Sigmoid colon (tissue), 7 donors: ENCODE measurements at places on chromosomes 3 and 15.

- no peak for DNase-seq
Measured at GRCh38 chr3:25460751-25461150, 32.7 kb downstream of the RARB start.

GRCh38 chr3:170739410-170739809 is 130.6 kb downstream of the RPL22L1 start:
- DNase-seq, result no peak

- no peak for DNase-seq
Measured at GRCh38 chr3:8555113-8555661, 53.6 kb downstream of the LMCD1 start.

DNA sequence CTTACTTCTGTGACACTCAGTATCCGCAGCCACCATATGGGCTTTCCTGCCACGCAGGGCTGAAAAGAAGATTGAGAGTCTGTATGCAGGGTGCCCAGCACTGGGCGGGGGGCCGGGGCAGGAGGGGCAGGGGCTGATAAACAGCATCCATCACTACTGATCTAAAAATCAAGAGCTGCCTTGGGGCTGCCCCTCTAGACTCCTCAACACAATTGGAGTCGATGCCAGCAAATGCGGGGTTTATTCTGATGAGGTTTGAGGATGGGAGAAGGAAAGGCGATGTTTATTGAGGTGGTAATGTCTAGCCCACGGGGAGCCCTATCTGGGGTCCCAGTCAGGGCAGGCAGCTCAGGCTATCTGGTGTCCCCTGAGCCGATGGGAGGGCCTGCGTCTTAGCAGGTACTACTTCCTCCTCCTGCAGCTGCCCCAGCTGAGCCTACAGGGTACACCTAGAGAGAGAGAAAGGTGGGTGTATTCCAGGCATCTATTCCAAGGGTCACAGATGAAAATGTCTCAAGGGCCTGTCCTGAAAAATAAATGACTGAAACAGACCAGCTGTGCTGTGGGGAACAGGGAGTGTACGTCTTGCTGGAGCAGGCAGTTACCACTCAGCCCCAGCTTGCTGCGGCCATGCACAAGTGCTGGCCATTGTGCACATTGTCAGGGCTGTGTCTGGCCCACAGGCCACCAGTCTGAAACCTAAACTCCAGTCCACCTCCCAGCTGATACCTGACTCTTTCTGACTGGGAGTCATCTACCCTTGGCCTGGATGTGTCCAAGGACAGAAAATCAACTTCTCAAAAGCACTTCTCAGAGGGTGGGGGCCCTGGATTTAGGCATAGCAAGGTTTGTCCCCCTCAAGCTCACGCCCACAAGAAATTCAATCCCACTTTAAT is 19.5 kb downstream of the ISG20 start:
- peak; percentile 47 for DNase-seq

DNA sequence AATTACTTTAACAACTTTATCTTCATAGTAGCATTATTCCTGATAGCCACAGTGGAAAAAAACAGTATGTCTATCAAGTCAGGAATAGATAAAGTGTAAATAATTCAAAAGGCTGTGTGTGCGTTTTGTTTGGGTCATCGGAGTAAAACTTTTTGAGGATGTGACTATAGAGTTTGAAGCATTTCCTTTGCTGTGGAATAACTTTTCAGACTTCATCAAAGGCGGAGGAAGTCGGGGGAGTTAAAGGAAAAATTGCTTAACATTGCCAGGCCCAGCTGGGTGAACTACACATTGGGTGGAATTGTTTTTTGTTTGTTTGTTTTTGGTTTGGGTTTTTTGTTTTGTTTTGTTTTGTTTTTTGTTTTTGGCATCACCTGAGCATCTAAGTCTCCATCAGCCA is 70.4 kb upstream of the CRTC3 start:
- DNase-seq, result no peak

DNA sequence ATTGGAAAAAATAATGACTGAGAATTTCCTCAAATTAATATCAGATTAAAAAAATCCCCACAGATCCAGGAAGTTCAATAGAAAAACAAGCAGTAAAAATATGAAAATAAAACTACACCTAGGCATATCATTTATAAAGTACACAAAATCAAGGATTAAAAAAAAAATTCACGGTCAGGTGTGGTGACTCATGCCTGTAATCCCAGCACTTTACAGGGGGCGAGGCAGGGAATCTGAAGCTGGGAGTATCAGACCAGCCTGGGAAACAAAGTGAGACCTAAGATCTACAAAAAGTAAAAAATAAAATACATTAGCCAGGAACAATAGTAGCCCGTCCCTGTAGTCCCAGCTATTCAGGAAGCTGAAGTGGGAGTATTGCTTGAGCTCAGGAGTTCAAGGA is 778.3 kb upstream of the ALCAM start:
- DNase-seq, result no peak
